Neural crest cell (in vitro differentiated cells): ENCODE measurements at places on chromosomes 1 and 21. TPM values are rescaled to one million over a fixed set of nuclear protein-coding genes. Genes with fewer than 3 reads are reported as not detected.

DNA sequence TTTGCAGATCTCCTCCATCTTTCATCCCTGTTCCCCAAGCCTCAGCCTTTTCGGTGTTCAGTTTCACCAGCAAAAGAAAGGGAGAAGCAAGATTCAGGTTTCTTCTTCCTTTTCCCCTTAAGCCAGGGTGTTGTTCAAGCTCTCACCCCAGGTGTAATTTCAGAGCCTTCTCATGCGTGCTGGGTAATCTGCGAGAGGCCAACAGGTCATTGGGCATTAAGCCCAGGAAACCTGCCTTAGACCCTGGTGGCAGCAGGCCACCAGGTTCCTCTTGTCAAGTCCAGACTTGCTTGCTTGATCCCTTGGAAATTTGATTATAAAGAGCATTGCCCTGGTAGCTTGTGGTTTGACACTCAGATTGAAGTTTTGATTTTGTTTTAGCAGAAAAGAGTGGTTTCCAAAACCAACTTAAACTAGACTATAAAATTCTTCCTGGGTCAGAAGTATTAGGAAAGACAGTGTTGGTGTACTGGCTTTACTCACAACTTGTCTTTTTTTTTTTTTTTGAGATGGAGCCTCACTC, 6.9 kb downstream of the AKR1A1 start:
- DNase-seq: no peak

DNA sequence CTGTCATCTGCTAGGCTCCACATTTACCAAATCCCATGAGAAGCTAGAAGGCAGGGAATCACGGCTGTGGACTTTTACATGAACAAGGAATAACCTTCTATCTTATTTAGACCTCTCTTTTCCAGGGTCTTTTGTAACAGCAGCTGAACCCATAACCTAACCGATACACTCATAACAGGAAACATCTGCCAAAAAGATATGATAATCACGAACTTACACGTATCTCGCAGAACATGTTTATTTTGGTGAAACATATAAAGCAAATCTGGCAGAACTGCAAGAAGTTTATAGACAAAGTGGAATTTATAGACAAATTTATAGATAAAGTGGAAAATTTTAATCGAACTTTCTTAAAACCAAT, 20.4 kb downstream of the TINAGL1 start:
- DNase-seq: no peak

- DNase-seq: no peak
Observed at GRCh38 chr1:116175611-116176010, 64.4 kb downstream of the MAB21L3 start.

DNA sequence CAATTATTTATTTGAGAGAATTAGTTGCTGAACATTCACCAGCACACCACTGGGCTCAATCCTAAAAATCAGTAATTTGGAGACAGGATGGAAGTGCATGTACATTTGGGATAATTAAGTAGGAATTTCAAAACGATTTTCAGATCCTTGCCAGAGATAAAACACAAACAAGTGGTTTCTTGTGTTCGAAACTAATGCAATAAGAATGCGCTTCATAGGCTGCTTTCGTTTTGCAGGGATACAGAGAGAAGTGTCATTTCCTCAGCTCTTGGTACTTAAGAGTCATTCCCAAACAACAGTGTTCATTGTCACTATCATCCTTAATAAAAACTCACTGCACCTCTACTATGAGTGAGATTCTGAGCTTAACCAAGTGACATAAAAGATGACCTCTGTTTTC, 20.6 kb upstream of the USP24 start:
- no peak for DNase-seq

GRCh38 chr1:110582378-110582777, 23.8 kb downstream of the KCNA2 start:
- DNase-seq: no peak

DNA sequence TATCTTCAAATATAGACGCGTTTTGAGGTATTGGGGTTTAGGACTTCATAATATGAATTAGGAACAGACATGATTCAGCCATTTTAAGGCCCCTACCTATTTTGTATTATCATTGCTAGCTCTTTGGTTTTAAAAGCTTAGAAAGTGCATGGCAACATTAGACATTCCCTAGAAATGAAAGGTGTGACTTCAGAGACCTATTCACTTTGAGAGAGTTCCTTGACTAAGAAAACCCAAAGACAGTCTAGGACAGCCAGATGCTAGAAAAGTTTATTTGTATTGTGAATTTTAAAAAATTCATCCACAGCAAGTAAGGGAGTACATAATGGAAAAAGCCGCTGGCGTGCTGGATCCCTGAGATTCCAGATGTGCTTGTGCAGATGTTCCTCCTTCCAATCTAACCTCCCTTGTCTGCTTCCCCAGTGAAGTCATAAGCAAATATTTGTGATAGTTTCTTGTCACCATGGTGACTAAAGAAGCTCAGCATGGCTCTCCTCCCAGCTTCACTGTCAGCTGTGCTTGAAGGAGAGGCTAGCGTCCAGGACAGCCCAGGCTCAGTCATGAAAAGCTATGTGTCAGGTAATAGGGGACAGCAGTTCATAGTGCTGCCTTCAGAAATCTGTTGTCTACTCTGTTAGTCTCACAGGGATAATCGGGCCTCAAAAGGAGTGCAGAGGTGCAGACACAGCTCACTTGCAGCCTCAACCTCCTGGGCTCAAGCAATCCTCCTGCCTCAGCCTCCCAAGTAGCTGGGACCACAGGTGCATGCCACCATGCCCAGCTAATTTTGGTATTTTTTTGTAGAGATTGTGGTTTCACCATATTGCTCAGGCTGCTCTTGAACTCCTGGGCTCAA, 34.8 kb downstream of the KPNA6 start:
- DNase-seq: peak; percentile 5

DNA sequence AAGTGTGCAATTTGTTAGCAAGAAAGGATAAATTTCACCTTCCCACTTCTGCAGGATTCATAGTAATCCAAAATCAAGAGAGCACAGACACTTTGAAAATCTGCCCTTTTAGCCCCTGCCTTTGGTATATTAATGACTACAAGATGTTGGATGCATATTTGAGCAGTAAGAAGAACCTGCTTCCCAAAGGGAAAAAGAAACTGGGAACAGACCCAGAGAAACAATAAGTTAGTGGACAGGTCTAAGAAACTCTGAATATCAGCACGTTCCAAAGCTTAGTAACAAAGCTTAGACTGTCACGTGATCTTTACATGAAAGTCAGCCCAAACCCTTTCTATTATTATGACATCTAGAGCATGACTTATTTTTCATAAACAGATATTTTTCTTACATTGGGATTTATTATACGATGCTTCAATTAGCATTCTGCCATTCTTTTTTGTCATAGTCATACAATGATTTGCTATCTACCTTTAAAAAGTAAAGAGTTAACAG, 390.9 kb upstream of the ADGRL2 start:
- DNase-seq: no peak

GRCh38 chr1:170730438-170730837, 66.5 kb downstream of the PRRX1 start:
- no peak for DNase-seq

- no peak for DNase-seq
Observed at GRCh38 chr1:105087506-105087905, 1337.8 kb downstream of the AMY1C start.

- no peak for DNase-seq
Observed at GRCh38 chr1:190759807-190760206, 282.1 kb upstream of the BRINP3 start.

GRCh38 chr1:162215902-162216301, 146.4 kb downstream of the NOS1AP start:
- DNase-seq: no peak

GRCh38 chr1:245983294-245983967, 523.6 kb downstream of the SMYD3 start:
- no peak for DNase-seq

DNA sequence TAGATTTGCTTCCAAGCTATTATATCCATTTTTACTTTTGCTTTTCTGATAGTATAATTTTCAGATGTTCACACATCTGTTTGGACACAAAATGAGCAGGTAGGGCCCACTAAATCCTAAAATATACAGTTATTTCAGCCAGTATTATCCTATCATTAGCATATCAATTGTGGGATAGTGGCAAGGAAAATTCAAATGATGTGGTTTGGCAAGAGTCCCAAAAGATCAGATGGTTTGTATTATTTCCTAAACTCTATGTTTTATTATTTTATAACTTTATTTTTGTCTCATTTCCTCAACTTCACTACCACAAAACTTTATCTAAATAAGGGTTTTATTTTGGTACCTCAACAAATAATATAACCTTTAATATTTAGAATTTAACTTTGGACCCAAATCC, 1659.6 kb downstream of the NCAM2 start:
- DNase-seq: no peak

GRCh38 chr1:216173376-216173995, 249.8 kb downstream of the USH2A start:
- no peak for DNase-seq

DNA sequence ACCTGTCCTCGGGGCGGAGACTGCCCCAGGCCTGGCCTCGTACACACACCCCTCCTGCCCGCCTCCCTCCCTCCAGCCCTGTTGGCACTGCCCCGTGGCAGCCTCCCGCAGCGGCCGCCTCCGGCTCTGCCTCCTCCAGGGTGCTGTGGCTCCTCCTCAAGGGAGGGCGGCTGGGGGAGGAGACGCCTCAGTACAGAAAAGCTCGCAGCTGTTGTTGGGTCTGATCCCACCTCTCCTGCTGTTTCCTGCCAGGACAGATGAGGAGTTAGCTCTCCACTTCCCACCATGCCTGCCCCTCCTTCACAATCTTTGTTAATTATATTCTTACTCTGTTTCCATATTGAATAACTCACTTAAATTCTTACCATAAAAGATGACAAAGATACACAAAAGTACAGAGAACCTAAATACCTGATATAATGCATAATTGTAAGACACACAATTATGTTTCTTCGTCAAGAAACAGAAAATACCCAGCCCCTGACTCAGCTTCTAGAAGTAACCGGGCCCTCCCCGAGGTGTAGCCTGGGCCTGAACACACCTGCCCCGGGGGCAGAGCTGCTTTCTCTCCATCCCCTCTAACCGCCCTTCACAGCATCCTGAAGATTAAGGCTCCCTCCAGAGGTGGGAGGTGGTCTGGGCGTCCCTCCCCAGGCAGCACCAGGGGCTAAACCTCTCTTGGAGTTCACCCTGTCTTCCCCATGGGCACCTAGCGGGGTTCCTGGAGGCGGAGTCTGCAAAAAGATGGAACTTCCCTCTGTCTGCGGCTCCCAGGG, 30.6 kb upstream of the COL6A1 start:
- no peak for DNase-seq

GRCh38 chr1:39407510-39407895, 83.9 kb upstream of the BMP8A start:
- no peak for DNase-seq

- DNase-seq: no peak
Observed at GRCh38 chr21:14993115-14993514, 71.7 kb downstream of the NRIP1 start.

DNA sequence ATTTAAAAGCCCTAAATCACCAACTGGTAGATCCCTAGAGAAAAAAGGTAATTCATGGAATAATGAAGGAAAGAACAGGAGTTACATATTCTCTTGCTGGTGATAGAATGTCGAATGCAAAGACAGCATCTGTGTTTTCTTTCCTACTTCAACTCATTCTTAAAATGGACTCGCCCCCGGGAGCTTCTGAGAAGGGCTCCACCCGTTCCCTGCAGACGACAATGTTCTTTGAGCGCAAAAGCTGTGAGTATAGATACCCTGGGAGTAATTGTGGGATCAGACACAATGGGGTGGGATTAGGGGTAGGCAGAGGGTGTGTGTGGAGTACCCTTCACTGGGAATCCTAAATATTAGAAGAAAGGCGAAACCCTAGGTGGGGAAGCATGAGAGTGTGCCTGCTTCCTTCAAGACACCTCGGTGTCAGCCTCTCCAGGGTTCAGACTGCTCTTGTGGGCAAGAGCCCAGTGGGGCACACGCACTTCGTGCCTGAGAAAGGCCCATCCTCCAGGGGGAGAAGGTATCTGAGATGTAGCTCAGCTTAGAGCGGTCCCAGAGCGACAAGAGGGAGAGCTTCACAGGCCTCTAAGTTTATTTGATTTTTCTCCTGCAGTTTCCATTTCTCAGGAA, 123.3 kb upstream of the DPYD start:
- DNase-seq: no peak

DNA sequence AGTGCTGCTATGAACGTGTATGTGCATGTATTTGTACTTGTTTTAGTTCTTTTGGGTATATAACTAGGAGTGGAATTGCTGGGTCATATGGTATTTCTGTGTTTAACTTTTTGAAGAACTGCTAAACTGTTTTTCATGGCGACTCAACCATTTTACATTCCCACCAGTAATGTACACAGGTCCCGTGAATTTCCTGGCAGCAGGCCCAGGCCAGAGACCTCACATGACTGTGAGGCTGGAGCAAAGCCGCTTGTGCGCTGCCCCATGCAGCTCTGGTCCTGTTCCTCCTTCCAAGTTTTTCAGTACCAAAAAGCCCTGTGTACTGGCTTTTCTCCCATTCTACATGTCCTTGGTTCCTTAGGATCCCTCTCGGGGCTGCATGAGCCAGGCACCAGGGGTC, 29.6 kb downstream of the ACOT11 start:
- no peak for DNase-seq

DNA sequence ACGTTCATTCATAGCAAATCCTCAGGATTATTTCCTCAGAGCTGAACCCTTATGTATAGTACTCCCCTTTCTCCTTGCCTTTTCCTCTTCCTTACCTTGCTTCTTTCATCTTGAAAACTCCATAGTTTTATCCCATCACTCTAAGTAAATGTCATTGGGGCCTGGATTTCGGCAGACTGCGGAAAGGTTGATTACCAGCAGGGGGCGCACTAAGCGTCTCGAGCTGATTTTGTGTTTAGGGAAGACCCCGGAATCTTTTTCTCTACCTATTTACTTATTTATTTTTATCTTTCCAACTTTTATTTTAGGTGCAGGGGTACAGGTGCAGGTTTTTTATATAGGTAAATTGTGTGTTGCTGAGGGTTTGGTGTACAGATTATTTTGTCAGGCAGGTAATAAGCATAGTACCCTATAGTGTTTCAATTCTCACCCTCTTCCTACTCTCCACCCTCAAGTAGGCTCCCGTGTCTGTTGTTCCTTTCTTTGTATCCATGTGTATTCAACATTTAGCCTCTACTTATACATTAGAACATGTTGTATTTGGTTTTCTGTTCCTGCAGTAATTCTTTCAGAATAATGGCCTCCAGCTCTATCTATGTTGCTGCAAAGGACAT, 11.4 kb upstream of the MTARC1 start:
- peak; percentile 59 for DNase-seq

Gene EPHA10
- total RNA-seq: 0.63 and 0.77 TPM in 2 replicates

Gene ETV3L
- 0.19 and 0.23 TPM in 2 replicates for total RNA-seq

Gene SPRR1A
- total RNA-seq: not detected in 2 replicates

Gene OR2T33
- total RNA-seq: not detected in 2 replicates

Gene WNT3A
- total RNA-seq: not detected in 2 replicates

Gene FCRL5
- total RNA-seq: not detected in 2 replicates

Gene SV2A
- 48.4 and 49.5 TPM in 2 replicates for total RNA-seq

Gene TPTE
- not detected in 2 replicates for total RNA-seq

Gene OR2W3
- total RNA-seq: 0.75 and 0.96 TPM in 2 replicates

Gene YRDC
- total RNA-seq: 17.0 and 17.6 TPM in 2 replicates

Gene FOXO6
- 1.2 and 1.4 TPM in 2 replicates for total RNA-seq
